ENCODE measurements at places on chromosomes 2 and 18. TPM values are rescaled to one million over a fixed set of nuclear protein-coding genes. Genes with fewer than 3 reads are reported as not detected.

Gene CIDEA
- 2.4 TPM for total RNA-seq

Gene APLF
- total RNA-seq: 4.5 TPM

Gene KCNF1
- 0.36 TPM for total RNA-seq

Gene PRSS56
- total RNA-seq: not detected

Gene ACP1
- total RNA-seq: 110 TPM

Gene IL1R2
- total RNA-seq: not detected

Gene GNAL
- total RNA-seq: 3.5 TPM

Gene CXXC1
- total RNA-seq: 37.7 TPM

Gene CCDC74A
- 5.6 TPM for total RNA-seq

Gene SERPINB5
- not detected for total RNA-seq

Gene TFCP2L1
- total RNA-seq: not detected

Gene IL18R1
- total RNA-seq: 6.4 TPM

Gene PDCD1
- not detected for total RNA-seq

Gene REG3A
- total RNA-seq: not detected

Gene ACMSD
- not detected for total RNA-seq

Gene ALPG
- not detected for total RNA-seq

Gene DYNAP
- total RNA-seq: not detected

Gene SCN2A
- under 0.01 TPM for total RNA-seq

Gene C2orf80
- total RNA-seq: not detected
